ENCODE measurements at places on chromosomes 16 and 17.

- DNase-seq = no peak
These were observed 352.1 kb upstream of the HSBP1 start for GRCh38 chr16:83455716-83456115.

DNA sequence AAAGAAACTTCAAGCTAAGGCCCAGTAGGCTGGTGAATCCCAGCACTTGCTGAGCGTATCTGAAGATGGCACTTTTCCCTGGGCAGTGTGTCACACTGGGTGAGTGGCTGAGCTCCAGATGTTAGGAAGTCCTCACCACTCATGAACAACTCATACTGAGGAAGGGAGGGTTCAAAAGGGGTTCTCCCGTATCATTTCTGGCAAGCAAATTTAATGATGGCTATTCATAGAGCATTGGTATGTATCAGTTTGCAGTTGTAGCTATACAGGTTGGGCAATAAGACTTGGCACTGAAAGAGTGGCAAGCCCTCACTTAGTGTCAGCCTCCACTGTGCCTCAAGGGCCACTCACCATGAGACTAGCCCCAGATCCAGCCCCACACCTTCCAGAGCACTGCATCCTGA is 10.7 kb downstream of the GFOD2 start:
- DNase-seq = no peak

DNA sequence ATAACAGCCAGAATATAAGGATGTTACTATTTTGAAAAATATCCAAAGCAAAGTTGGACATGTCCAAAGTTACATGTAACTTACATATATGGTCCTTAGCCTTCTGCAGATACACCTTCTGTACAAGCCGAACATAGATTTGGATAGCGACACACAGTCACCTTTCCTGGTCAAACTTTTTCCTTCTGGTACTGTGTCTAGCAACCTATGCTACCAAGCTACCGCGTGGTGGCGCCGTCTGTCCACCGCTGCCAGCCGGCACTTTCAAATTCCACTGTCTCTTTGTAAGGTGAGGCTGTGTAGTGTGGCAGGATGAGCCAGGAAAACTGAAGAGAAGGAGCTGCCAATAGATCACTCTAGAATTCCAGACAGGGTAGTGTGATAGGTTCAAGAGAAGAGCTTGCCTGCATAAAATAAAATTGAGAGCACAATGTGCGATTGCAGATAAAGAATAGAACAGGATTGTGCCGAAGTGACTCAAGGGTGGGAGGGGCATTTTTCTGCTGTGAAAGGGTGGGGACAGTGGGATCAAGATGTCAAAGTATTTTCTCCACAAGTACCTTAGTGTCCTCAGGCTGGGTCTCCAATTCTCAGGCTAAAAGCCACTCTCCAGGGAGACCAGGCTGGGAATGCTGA is 366.9 kb downstream of the SLC39A11 start:
- peak; percentile 70 for DNase-seq

DNA sequence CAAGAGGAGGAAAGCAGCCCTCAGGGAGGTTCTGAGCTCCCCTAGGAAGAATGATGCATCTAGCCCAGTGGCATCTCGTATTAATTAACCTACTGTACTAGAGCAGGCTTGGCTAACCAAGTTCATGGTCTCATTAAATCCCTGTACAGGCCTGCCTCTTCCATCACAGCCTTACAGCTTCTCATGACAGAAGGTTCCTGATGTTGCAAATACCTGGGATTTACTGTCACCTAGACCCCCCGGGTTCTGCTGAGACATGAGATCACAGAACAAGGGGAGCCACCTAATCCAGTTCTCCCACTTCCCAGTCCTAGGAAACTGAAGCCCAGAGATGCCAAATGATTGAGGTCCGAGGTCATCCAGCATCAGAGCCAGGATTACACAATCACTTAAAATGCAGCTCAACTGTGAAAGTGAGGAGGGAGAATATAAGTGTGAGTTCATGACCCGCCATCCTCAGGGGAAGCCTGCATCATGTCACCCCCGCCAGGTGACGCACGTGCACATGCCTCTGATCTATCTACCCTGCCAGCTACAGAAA is 23.9 kb downstream of the ACLY start:
- no peak for DNase-seq

DNA sequence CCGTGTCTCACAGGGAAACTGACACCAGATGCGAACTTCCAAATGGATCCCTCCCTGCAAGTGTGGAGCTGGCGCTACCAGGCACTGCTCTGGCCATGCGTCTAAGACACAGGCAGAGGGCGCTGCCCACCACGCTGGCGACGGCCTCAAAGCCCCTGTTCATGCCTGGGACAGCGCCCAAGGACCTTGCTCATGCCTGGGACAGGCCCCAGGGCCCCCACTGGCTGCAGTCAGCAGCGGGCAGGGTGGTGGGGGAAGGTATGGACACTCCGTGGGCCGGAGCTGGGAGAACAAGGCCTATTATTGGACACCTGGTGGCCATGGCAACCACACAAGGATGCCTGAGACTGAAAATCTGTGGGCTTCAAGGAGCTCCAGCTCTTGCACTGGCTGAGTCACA is 8.8 kb downstream of the ZG16B start:
- DNase-seq = peak; percentile 80

DNA sequence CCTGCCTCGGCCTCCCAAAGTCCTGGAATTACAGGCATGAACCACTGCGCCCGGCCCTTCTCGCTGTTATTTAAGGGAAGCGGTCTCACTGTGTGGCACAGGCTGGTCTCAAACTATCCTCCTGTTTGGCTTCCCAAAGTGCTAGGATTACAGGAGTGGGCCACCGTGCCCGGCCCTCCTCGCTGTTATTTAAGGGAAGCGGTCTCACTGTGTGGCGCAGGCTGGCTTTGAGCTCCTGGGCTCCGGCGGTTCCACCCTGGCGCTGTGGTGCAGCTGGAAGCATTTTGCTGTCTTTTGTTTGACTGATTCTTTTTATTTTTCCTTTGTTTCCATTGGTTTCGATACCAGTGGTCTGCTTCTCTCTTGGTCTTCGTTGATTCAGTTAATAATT is 40.7 kb downstream of the FOXK2 start:
- DNase-seq = no peak

- DNase-seq = no peak
These were observed 155.9 kb upstream of the IRX5 start for GRCh38 chr16:54774768-54775167.
